H9 (cell line): ENCODE measurements at places on chromosomes 7 and 10. TPM values are rescaled to one million over a fixed set of nuclear protein-coding genes. Genes with fewer than 3 reads are reported as not detected.
A peak's percentile ranks its signal among the peaks of the same experiment; 100 is the strongest.

DNA sequence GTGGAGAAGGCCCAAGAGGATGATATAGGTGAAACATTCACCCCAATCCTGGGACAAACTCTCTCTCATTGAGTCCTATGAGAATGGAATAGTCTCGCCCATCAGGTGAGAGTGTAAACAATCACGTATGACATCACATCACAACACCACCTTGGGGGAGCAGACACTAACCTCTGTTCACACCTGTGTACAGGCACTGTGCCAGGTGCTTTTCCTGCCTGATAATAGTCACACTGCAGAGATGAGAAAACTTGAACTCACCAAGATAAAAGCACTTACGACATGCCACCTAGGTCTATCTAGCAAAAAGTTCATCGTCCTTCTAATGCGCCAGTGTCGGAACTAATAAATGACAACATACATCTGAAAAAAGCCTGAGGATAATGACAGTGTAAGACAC, 187.8 kb downstream of the FAM107B start:
- H3K4me1 ChIP-seq: peaks cover 9% of the 10 kb centered on the region
- no peaks in the 10 kb centered on the region for H3K27me3 ChIP-seq
- no peak overlapping the region for H3K27ac ChIP-seq
- peak; percentile 6 for DNase-seq
- H3K4me3 ChIP-seq: no peak overlapping the region

GRCh38 chr10:59829601-59830000, 76.3 kb upstream of the MRLN start:
- DNase-seq: no peak
- H3K27ac ChIP-seq: no peak overlapping the region
- no peaks in the 10 kb centered on the region for H3K27me3 ChIP-seq
- no peak overlapping the region for H3K4me3 ChIP-seq

DNA sequence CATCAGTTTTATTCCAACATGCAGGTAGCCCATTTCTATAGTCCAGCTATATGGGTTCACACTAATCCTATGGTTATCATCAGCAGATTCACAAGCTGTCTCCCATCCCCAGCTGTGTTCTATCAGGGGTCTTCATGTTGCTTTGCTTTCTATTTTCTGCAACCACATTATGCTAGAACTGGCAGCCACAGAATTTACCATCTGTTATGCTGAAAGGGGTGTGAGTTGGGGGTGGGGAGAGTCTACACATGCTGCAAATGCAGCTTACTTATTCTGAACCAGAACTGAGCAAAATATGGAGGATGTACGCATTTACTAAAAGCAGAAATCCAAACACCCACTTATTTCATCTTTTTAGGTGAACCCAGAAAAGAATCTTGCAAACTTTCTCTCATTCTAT, 32.9 kb downstream of the SHTN1 start:
- H3K27ac ChIP-seq: no peak overlapping the region
- H3K4me1 ChIP-seq: no peaks in the 10 kb centered on the region; the same call in 1 of the 2 replicates
- H3K36me3 ChIP-seq: peaks cover 10% of the 10 kb centered on the region
- H3K27me3 ChIP-seq: no peaks in the 10 kb centered on the region

DNA sequence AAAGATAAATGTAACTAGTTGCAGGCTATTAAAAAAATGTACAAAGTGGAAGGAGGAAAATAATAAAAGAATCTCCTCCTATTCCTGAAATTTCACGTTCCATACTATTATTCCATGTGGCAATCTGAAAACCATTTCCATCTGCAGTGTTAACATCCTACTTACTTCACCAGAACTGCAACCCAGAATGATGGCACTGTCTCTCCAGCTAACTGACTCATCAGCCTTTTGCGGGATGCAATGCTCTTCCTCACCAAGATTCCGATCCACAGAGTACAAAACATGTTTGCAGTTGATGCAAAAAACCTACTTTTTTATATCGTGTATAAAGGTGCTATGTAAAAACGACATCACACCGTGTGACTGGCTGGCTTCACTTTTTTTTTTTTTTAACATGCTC, 50.8 kb downstream of the ESYT2 start:
- H3K27ac ChIP-seq: no peak overlapping the region
- DNase-seq: no peak
- H3K4me1 ChIP-seq: no peaks in the 10 kb centered on the region
- no peak overlapping the region for H3K4me3 ChIP-seq
- H3K27me3 ChIP-seq: no peaks in the 10 kb centered on the region
- H3K36me3 ChIP-seq: peaks cover 8% of the 10 kb centered on the region; the same call in 1 of the 2 replicates

- H3K4me3 ChIP-seq: no peak overlapping the region
- H3K4me1 ChIP-seq: no peaks in the 10 kb centered on the region
- H3K27me3 ChIP-seq: no peaks in the 10 kb centered on the region
These were observed 235.5 kb downstream of the GLRX3 start for GRCh38 chr10:130371666-130372065.

Gene SLC16A12
- total RNA-seq: 0.77 and 0.88 TPM in 2 replicates

Gene ASB4
- total RNA-seq: not detected in 2 replicates

Gene SLC18A3
- not detected in 2 replicates for total RNA-seq

Gene TMEM184A
- total RNA-seq: 1.3 and 1.5 TPM in 2 replicates
